Inflammatory macrophage (primary cell): ENCODE measurements at places on chromosomes 13 and 19.

DNA sequence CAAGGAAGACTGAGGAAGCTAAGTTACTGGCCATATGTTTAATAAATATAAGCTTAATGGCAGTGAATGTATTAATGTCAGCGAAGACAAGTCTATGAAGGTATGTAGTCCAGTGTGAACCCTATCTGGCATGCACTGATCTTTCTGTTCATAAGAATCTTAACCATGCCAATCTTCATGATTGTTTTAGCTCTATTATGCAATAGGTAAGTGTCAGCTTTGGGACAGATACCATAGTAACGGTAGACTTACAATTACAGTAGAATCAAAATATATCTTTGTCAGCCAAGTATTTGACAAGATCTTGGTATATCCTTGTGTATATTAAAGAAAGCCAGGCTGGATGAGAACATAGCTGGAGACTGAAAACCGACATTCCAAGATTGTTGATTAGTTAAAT lies 428.5 kb downstream of the SPRY2 start:
- DNase-seq = no peak

DNA sequence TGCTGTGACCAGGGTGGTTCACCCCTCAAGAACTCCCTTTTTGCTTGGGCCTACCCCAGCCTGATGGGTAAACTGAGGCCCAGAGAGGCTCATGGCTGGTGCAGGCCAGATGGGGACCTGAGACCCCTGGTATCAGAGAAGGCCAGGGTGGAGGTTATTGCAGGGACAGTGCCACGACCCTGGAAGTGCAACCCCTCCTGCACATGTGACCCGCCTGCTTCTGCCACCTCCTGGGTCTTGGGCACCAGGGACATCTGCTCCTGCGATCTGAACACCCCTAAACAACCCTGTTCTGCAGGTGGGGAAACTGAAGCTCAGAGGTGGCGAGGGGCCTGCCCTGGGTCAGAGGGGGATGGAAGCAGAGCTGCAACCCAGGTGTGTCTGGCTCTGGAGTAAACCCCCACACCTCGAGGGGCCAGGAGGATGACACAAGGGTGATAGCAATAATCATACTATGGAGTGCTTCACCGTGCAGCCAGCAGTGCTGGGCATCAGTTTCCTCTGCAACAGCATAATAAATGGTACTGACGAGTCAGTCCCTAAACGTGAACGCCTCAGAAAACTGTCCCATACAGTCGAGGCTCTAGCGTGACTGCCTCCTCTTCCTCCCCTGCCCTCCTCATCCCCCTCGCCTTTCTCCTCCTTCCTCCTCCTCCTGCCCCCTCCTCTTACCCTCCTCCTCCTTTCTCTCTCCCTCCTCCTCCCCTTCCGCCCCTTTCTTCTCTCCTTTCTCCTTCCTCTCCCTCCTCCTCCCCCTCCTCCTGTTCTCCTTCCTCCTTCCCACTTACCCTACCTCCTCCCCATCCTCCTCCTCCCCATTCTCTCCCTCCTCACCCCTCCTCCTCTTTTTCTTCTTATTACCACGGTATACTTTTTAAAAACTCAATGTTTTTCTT lies 4.3 kb downstream of the YJEFN3 start:
- no peak for DNase-seq

DNA sequence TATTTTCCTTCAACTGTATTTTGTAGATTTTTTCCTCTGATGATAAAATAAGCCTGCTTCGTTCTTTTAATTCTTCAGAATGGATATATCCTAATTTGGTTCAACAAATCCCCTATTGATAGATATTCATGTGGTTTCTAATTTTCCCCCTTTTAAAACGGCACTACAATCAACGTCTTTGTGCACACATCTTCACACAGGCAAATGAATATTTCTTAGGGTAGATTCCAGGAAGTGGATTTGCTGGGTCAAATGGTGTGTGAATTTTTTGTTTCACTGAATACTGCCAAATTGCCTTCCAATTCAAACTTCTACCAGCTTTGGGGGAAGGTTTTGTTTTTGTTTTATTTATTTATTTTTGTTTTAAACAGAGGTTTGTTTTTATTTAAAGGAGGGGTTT lies 287.2 kb downstream of the FOXO1 start:
- no peak for DNase-seq

GRCh38 chr13:87814403-87814802 lies 143.2 kb downstream of the SLITRK5 start:
- DNase-seq = no peak

- no peak for DNase-seq
Observed at GRCh38 chr19:48069435-48069834, 25.6 kb upstream of the CABP5 start.

GRCh38 chr19:8144273-8144995 lies 5.0 kb downstream of the FBN3 start:
- DNase-seq = no peak

DNA sequence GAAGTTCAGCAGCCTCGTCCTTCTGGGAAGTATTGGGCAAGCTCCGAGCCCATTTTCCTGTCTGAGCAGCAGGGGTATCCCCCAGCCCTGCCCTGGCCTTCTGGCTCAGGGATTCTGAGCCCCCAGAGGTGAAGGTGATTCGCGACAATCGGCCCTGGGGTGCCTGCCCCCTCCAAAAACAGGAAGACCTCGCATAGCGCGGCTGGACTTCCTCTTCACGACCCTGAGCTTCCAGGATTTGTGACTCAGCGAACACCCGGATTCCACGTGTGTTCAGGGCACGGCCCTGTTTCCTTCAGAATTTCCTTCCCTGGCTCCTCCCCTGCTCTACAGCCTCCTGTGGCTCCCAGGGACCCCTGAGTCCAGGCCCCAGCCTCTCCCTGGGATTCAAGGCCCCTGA lies at the start of gene SEMA6B:
SEMA6B (minus strand) TSS at position 116 of the 400 bp plus-strand sequence. CDS start 1,227 bp downstream, outside the sequence.
- peak; percentile 93 for DNase-seq

GRCh38 chr13:113441661-113442060 lies 11.6 kb downstream of the ADPRHL1 start:
- no peak for DNase-seq

GRCh38 chr13:103101901-103102300 lies 35.7 kb upstream of the SLC10A2 start:
- no peak for DNase-seq

DNA sequence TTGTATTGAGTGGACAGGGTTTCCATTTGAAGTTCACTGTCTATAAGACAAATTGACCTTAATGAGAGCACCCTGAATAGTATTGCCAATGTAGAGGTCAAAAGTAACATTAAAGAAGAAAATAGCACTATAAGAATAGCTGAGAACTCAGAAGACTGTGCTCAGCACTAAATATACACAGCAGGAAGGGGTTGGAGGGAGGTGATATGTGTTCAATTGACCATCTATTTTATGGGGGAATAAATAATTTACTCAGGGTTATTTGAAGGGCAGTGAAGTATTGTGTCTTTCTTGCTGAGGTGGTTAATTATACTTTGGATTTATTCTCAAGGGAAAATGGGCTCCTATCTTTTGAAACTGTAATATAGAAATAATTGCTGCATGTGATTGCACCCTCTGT lies 1380.5 kb upstream of the SPRY2 start:
- no peak for DNase-seq

DNA sequence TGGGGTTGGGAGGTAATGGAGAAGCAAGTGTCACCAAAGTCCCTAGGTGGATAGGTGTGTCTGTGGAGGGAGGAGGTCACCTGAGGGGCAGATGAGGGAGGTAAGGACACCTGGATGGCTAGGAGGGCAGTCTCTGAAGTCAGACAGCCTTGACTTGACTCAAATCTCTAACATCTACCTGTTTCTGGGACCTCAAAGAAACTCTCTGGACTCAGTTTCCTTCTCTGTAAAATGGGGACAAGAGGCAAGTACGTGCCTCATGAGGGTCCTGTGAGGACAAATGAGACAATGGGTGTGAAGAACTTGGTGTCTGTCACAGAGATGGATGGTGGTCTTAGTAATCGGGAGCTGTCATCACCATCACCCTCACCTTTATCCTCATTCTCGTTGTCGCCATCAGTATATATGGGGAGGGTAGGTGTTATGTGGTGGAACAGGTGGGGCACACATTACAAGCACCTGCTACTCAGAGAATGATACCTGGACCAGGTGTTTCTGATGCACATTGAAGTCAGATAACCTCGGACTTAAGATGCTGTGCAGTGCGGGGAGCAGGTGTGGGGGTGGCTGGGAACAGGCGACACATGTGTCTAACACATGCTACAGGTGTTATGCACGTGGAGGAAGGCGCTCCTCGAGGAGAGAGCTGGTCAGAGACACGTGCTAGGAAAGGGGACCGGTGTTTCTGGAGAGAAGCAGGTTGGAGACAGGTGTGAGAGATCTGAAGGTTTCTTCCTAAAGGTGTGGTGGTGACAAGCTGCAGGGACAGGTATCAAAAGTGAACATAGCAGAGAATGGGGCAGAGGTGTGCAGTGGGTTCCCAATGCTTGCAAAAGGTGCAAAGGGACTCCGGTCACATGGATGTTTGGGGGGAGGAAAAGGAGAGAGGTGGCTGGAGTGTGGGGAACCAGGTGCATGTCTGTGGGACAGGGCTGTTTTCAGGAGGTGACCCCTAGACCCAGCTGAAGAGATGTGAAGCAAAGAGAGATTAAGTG lies 3.8 kb downstream of the ERFL start:
- no peak for DNase-seq

DNA sequence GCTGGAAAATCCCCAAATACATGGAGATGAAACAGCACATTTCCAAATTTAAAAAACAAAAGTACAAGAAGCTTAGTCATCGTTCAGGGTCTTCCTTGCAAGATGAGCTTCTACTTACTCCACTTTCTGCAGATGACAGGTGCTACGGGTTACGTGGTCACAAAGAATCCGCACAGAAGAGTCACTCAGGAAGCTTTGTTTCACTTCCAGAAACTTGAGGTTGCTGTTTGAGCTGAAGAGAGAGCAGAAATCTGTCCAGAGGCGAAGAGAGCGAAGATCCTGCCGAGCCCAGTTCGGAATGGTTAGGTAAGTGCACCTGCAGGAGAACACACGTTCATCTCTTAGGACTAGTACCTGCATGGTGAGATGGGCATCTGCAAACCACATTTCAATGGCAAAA lies 9.4 kb downstream of the NLRP7 start:
- DNase-seq = no peak

DNA sequence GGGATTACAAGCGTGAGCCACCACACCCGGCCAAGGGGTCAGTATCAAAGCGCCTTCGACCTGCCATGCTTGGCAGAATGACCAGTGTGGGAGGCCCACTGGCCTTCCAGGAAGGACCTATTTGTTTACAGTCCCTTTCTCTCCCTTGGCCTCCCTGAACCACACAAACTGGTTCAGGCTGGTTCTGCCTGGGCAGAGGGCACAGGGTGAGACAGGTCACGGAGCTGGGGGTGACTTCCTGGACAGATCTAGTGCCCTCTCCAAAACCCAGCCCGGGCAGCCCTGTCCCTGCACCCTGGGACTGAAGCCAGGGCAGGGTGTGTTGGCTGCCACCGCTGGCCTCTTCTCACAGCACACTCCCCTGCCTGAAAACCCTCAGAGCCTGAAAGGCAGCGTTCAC lies 11.3 kb downstream of the PLEKHF1 start:
- no peak for DNase-seq

GRCh38 chr13:73482556-73482955 lies 423.8 kb downstream of the KLF5 start:
- no peak for DNase-seq
